ENCODE measurements at places on chromosomes 12 and 14.

- no peak for DNase-seq
Measured at GRCh38 chr12:55636853-55637252, at the start of gene OR10P1. Gene OR10P1, plus strand, starts transcription at chr12:55636892. Its CDS starts 0 bp downstream, at chr12:55636892.

DNA sequence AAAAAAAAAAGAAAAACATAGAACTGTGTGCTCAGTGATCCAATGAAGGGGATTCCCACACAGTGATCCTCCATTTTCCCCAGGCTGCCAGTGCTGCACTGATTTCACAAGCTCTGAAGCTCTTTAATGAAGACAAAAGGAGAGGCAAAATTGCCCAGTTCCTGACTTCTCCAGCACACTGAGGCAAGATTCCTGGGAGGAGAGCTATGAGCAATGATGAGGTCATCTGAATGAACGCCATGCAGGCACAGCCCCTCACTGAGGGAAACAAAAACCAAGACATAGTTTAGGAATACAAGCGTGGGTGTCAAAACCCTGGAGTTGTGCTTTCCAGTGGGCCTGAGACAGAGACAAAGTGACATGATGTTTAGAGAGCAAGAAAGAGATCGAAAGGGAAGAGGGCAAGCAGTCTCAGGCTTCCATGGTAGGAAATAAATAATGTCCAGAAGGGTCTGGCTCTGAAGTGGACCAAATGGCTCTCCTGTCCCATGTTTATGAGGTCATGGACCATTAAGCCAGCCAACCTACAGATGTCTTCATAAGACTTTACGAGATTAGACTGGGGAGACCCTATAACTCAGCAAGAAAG, 40.9 kb upstream of the SMUG1 start:
- no peak for DNase-seq

- no peak for DNase-seq
Measured at GRCh38 chr12:49288412-49288853, 6.5 kb upstream of the PRPH start.

- DNase-seq, result no peak
Measured at GRCh38 chr14:65128096-65128495, 25.8 kb upstream of the MAX start.

DNA sequence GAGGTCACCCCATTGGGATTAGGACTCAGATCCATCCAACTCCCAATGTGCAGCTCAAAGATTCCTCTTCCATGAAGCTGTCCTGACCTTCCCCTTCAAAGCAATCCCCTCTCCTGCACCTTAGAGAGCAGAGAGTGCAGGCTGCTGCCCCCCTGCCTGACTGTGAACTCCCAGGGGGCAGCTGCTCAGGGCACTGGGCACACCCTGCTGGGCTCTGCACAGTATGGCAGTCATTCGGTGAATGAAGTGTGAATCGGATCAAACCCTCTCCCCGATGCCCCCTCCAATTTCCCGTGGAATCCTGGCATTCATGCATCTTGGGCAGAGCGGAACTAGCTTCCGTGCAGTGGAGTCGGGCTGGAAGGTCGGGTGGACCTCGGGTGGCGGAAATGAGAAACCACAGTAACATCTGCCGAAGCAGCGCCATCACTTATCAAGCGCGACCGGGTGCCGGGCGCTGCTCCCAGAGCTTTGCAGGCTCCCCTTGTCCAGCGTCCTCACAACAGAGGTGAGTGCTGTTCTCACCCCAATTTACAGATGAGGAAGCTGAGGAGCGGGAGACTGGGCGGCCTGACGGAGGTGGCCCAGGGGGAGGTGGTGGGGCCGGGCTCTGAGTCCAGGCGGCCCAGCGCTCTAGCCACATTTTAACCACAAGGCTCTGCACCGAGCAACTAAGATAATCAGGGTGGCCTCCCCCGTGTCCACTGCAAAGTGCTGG, 14.7 kb downstream of the GALNT9 start:
- no peak for DNase-seq

DNA sequence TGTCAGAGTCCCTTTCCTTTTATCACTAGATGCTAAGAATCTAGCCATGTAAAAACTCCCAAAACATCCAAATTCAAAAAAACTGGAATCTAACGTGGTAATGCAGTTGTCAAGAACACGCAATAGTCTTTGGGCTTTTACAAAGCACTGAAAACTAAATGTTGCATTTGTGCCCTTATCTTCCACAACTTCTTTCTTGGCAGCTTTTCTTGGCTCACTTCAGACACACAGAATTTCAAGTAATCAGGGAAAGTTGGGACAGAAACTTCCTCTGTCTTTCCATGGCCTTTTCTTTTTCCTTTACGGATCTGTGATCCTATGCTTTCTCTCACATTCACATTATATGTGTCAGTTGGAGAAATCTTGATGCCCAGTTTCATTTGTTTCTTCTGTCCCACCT, 136.0 kb downstream of the CRADD start:
- DNase-seq, result no peak

GRCh38 chr14:98926801-98927200, 345.2 kb downstream of the BCL11B start:
- no peak for DNase-seq

- no peak for DNase-seq
Measured at GRCh38 chr12:132121283-132121682, 22.8 kb downstream of the DDX51 start.

DNA sequence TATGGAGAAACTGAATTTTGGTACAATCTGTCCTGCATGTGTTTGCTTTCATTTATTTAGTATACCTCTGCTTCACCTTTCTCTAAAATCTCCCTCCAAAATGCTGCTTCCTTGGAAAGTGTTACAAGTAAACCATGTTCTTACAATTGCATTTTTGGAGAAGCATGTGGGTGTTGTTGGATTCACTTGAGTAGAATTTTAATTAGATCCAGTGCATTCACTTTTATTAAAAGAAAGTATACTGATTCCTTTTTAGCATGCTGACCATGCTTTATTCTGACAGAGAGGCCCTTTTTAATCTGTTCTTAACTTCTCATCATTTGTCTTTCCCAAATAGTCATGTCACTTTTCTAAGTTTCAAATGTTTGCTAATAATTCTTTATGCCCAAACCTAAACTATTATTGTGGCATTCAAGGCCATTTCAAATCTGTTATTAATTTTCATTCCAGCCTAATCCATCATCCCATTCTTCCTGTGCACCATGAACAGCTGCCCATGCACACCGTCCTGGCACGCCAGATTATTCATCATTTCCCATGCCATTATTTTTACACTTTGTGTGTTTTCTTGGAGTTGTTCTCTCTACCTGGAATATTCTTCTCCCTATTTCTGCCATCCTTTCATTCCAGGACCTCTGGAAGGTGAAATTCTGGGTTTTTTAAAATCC, 90.7 kb downstream of the METTL25 start:
- no peak for DNase-seq
